ENCODE measurements at places on chromosomes 3 and 15.

DNA sequence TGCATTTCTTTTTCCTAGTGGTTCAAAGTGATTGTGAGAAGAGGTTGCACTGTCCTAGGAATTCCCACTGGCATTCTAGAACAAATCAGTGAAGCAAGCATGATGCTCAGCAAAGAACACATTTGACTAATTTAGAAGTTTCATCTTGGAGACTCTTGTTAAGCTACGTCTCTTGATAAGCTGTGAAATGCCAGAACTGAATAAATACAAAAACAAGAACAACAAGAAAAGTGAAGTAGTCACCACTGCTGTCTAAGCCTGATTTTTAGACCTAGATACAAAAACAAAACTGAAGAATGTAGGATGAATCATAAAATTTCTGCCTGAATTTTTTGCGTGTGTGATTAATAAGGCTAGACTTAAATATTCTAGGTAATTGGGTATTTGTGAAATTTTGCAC lies 1162.4 kb downstream of the TUSC7 start:
- no peak for DNase-seq

GRCh38 chr15:63612300-63612699 lies 15.1 kb downstream of the FBXL22 start:
- no peak for DNase-seq

DNA sequence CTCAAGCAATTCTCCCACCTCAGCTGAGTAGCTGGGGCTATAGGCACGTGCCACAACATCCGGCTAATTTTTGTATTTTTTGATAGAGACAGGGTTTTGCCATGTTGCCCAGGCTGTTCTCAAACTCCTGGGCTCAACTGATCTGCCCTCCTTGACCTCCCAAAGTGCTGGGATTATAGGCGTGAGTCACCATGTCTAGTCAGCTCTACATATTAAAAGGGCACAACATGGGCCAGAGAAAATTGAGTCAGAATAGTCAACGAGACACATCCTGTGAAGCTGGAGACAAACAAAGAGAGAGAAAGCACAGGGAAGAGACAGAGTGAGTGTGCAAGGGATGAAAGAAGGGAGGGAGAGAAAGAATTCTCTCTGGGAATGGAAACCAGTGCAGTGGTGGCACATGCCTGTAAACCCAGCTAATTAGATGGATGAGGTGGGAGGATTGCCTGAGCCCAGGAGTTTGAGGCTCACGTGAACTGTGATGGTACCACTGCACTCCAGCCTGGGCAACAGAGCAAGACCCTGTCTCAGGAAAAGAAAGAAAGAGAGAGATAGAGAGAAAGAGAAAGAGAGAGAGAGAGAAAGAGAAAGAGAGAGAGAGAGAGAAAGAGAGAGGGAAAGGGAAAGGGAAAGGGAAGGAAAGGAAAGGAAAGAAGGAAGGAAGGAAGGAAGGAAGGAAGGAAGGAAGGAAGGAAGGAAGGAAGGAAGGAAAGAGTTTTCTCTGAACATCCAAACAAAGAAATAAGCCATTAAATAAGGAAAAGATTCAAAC lies 107.2 kb upstream of the SLC25A36 start:
- DNase-seq: no peak

DNA sequence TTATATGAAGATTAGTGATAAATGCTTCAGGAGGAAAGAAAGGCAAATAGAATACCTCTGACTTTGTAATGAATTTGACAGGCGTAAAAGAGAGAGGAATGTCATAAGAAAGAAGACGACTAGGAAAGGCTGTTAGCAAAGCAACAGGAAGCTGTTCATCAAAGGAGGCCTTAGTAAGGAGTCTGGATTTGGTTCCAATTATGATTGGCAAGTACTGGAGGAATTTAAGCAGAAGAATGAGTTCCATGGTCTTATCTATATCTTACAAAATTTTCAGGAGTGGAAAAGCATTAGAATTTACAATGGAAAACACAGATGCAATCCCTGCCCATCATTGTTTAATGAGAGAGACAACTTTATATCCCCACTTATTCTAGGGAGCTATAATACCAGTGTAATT lies 13.8 kb downstream of the PLSCR1 start:
- no peak for DNase-seq

DNA sequence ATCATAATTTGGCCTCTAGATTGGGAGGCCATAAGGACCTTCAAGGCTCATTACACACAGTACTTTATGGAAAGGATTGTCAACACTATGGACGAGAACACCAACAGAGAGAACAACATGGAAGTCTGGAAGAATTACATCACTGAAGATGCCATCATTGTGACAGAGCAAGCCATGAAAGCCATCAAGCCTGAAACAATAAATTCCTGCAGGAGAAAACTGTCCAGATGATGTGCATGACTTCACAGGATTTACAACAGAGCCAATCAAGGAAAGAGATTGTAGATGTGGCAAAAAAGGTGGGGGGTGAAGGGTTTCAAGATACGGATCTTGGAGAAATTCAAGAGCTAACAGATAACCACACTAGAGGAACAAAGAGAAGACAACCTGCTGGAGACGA lies 15.9 kb downstream of the IL17RB start:
- DNase-seq: no peak

DNA sequence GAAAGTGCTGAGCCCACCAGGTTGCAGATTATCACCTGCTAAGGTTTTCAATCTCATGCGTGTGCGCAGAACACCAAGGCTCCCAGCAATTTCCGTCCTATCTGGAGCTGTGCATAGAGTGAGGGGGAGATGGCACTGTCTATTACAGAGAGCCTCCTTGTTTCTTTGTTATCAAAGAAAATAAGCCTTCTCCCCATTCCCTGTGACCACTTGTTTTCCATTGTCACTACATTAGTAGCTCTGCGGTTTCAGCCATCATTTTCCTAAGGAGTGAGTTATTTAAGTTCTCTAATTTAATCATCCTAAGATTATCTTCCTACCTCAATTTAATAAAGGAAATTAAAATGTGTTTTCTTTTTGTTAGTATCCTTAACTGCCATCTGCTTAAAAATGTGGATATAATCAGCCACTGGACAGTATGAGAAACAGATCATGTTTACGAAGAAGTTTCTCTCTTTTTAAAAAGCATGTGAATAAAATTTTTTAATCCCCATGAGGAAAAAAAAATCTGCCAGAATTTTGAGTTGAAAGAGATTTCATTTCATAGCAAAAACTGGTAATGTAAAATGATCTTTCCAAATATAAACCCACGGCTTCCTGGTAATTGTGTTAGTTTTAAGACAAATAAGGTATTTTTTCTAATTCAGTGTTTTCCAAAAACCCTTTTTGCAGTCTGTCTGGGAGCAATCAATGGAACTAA lies 172.3 kb upstream of the UBE2E1 start:
- no peak for DNase-seq

DNA sequence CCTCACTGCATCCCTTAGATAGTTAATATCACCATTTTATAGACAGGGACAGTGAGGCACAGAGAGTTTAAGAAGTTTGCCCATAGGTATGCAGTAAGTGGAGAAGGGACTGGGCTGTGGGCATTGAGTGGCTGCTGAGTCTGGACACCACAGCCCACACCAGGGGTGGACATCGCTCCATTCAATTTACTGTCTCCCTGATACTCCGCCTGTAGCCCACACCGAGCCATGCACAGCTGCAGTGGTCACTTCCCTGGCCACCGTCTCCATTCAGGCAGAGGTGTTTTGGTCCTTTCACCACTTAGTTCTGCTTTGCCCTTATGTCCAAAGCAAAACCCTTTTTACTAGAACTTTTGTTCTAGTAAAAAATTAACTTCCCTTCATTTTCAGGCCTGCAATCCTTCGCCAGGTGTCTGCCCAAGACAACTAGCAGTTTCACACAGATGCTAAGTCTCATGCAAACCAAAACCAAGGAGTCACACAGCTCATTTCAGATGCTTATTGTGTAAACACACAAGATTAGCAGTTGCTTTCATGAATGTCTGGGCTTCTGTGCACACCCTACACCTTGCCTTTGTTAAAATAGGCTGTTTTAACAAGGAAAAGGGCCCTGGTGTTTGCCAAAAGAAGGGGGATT lies 30.1 kb downstream of the ZNF35 start:
- no peak for DNase-seq

- DNase-seq: no peak
Observed at GRCh38 chr15:52329150-52329549, 33.5 kb upstream of the MYO5C start.

DNA sequence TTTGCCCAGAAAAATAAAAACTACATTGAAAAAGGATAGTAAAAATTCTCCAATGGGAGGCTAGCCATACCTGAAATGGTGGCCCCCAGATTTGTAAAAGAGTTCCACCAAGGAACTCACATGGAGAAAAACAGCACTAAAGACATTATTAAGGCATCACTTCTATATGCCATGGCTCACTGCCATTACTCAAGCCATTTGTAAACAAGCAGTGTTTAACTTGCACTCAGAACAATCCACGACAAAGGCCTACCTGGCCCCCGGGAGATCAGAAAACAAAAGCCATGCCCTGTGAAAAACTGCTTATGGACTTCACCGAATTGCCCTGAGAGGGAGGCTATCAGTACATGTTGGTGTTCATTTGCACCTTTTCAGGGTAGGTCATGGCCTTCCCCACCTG lies 19.6 kb downstream of the CCR8 start:
- DNase-seq: no peak

DNA sequence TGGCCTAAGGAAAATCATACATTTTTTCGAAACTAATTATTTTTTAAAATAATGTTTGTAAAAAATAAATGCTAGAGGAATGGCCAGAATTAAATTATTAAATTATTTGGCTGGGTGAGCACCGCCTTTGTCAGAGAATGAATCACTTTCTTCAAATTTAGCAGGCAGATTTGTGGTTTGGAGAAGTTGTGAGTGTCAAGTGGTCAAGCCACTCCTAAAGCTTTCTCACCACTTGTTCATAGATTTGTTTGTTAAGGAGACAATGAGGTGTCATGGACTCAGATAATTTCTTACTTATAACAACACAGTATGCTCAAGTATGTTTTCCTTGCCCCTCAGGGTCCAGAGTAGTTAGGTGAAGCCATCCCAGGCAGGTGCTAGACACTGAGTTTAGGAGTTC lies 196.2 kb downstream of the TUSC7 start:
- DNase-seq: no peak

- no peak for DNase-seq
Observed at GRCh38 chr3:128252083-128252482, 98.8 kb downstream of the EEFSEC start.

- no peak for DNase-seq
Observed at GRCh38 chr3:95923496-95924210, 890.7 kb upstream of the EPHA6 start.

- DNase-seq: peak; percentile 99
Observed at GRCh38 chr3:182212479-182213076, 500.9 kb downstream of the SOX2 start.

DNA sequence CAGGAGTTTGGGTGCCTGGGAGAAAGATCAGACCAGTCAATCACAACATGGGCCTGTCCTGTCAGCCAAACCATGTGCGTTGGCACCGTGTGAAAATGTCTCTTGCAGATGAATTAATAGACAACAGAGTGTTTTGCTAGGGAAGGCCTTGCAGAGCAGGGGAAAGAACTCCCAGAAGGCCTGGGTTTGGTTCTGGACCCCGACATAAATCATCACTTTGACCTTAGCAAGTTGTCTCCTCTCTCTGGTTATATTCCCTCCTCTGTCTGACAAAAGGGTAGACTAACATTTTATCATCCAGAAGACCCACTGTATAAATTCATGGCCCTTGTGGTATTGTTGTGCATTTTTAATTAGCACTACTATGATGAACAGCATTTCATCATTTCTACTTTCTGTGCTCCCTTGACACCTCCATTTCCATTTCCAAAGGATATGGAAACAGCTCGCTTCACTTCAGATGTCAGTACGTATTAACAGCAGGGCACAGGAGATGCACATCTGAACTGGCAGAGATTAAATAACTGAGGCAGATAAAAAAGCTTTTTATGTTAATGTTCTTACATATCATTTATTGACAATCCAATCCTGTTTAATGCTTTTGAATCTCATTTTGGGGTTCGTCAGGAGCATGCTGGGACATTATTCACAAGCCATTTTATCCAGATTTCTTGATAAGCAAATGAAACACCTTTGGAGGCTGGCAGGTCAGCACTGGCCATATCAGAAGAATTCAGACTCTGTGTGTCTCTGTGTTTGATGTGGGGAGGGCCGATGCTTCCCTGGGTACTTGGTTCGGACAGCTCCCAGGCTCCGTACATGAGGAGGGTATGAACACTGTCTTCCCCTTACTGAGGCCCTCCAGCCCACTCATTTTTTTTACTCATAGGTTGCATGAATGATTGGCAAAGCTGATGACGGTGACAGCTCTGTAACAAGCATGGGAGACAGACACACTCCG lies 28.2 kb upstream of the IL12A start:
- DNase-seq: no peak

GRCh38 chr3:181729341-181729869 lies 17.7 kb downstream of the SOX2 start:
- peak; percentile 50 for DNase-seq

DNA sequence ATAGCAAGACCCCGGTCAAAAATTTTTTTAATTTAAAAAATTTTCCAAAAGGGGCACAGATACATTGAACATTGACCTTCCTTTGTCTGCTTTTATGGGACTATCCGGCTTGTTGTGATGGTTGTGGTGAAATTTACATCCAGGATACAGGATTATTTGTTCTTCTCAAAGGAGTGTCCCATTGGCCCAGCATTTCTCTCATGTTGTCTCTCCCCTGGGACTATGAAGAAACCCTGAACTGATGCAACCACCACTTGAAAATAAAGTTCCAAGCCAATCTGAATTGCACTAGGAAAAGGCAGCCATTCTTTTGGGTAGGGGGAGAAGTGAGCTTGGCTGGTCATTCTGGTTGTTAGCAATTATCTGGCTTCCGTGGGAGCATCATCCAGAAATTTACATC lies 58.4 kb downstream of the PPARG start:
- no peak for DNase-seq

GRCh38 chr3:108408883-108409799 lies 101.3 kb downstream of the MYH15 start:
- no peak for DNase-seq

DNA sequence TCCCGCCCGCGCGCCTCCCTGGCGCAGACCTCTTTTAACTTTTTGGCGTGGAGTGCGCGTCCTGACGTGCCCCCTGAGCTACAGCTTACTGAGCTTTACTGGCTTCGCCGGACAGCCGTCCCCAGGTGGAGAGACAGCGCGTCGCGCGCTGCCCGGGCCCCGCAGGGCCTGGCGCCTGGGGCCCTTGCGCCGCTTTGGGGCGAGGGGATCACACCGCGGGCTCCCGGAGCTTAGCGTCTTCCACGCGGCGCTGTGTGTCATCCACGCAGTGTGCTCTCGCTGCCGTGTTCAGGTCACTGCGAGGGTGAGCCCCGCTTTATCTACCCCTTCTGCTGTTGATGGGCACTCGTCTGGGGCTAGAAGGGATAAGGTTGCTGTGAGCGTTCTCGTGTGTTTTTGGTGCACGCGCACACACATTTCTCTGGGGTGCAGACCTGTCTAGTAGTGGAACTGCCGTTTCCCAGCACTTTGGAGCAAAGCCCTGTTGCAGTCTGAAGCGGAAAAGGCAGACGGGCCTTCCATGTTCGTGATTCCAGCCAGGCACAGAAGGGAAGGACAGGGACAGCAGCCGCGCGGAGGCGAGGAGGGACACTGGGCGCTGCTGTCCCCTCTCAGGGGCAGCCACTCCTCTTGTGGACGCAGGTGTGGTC lies 33.1 kb upstream of the ALDH1L1 start:
- no peak for DNase-seq
